NCI-H446 (cell line): ENCODE measurements at places on chromosomes 2 and 18.

- DNase-seq = no peak
These were observed 32.3 kb downstream of the CWC22 start for GRCh38 chr2:179974761-179975160.

- no peak for DNase-seq
These were observed 709.1 kb upstream of the CHAC2 start for GRCh38 chr2:53058526-53058925.

DNA sequence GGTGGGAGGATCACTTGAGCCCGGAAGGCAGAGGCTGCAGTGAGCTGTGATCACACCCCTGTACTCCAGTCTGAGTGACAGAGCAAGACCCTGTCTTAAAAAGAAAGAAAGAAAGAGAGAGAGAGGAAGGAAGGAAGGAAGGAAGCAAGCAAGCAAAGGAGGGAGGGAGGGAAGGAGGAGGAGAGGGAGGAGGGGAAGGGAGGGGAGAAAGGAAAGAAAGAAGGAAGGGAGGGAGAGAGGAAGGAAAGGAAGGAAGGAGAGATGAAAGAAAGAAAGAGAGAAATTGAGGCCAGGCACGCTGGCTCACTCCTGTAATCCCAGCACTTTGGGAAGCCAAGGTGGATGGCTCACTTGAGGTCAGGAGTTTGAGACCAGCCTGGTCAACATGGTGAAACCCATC is 2.3 kb upstream of the NCKAP1 start:
- no peak for DNase-seq

DNA sequence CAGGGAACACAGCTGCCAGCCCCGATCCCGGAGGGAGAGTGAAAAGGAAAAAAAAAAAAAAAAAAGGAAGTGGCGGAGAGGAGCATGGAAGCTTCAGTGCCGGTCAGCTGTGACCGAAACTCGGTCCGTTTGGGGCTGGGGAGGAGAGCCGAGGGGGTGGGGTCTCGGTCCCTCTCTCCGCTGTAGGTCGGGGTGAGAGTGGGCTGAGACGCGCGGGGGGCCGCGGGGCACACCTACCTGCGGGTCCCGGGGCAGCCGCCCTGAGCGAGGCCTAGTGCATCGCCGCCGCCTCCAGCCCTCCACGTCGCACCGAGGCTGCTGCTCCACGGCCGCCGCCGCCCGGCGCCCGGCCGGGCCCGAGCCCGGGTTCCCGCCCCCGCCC is 536 bp downstream of the VPS54 start:
- DNase-seq = no peak

GRCh38 chr2:216908300-216908699 is 48.4 kb upstream of the TNP1 start:
- no peak for DNase-seq

- no peak for DNase-seq
These were observed 53.6 kb upstream of the EML6 start for GRCh38 chr2:54669677-54670484.

- peak; percentile 48 for DNase-seq
These were observed 1.4 kb downstream of the WNT6 start for GRCh38 chr2:218860950-218861381.

GRCh38 chr2:214902286-214902685 is 92.8 kb upstream of the BARD1 start:
- DNase-seq = no peak

DNA sequence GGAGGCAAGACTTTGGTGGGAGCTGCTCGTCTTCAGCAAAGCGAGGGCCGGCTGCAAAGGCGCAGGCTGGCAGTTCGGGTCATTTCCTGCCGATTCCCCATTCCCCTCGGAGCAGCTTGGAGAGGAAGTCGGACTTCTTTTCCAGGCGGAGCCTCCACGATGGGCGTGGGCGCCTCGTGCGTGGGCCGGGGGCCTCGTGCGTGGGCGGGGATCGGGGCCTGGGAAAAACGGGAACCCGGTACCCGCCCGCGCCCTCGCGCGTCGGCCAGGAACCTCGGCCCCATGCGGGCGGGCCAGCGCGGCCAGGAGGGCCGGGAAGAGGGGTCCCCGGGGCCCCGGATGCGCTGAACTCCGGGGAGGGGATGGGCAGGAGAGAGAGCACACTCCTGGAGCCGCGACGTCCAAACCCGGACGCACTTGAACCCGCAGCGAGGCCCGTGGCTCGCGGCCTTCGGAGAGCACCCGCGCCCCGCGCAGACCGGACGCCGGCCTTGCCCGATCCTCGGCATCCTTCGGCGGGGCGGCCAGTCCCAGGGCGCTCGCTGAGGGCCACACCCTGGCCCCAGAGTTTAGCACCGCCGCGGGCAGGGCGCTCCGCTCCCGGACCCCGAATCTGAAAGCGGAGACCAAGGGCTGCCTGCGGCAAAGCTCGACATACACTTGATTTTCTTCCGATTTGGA is 368.4 kb downstream of the MTX2 start:
- DNase-seq = no peak

- DNase-seq = no peak
These were observed 148.5 kb downstream of the MYT1L start for GRCh38 chr2:2182551-2183071.

DNA sequence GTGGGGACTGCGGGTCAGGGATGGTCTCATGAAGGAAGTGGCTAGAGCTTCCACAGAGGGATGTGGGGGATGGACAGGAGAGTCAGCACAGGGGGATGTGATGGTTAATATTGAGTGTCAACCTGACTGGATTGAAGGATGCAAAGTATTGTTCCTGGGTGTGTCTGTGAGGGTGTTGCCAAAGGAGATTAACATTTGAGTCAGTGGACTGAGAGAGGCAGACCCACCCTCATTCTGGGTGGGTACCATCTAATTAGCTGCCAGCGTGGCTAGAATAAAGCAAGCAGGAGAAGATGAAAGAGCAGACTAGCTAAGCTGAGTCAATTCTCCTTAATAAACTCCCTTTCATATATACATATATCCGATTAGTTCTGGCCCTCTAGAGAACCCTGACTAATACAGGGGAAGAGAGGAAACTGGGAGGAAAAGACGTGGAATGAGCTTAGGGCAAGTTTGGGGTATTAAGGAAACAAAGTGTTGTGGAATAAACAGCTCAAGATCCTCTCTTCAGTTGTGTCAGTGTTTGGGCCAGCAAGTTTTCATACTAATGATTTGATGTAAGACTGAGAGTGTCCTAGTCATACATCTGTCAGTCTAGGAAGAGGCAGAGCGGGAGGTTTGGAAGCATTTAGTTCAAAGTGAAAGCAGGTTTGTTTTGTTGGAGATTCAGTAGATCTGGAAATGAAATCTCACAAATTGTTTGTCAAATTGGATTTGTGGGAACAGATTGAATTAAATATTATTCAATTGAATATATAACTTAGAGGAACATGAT is 135.2 kb upstream of the NT5C1B start:
- no peak for DNase-seq

DNA sequence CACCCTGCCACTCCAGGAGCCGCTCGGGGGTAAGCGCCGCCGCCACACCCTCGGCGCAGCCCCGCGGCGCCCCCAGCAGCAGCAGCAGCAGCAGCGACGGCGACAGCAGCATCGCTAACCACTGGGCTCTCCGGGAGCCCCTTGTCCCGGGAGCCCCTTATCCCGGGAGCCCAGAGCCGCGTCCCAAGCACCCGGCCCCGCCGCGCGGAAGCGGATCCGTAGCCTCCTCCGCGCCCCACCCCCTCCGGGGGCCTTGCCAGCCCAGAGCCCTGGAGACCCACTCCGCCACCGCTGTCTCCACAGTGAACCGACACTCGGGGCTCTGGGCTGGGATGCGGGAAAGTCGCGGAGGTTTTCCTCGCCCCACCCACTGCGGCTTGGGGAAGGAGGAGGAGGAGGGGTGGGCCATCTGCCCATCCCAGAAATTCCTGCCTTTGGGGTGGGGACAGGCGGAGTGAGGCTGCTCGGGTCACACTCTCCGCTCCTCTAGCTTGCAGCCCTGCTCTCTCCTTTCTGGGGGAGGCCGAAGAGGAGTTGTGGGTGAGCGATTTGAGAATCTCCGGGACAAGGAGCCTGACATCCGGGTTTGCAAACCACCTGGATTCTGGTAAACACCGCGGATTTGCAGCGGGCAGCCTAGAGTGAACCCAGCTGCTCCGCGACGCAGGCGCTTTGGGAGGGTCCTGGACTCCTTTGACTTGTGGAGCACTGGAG is at the start of gene PLA2R1:
Gene PLA2R1 (minus strand): TSS at position 324 of the 714 bp plus-strand sequence. CDS start 212 bp downstream, at position 112.
- no peak for DNase-seq

GRCh38 chr2:240822280-240822847 is 2.3 kb upstream of the KIF1A start:
- DNase-seq = no peak

DNA sequence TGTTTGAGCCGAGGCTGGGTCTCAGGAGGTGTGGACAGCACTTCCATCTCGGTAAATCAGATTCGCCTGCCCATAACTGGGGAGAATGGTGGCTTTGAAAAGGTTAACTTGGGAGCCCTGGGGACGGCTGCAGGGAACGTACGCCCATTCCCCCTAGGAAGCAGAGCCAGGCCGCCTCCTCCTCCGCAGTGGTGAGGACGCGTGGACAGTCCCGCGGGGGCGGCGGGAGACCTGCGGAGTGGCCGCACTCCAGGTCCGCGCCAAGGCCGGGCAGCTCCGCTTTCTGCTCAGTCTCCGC is 845 bp upstream of the MYCN start:
- no peak for DNase-seq

DNA sequence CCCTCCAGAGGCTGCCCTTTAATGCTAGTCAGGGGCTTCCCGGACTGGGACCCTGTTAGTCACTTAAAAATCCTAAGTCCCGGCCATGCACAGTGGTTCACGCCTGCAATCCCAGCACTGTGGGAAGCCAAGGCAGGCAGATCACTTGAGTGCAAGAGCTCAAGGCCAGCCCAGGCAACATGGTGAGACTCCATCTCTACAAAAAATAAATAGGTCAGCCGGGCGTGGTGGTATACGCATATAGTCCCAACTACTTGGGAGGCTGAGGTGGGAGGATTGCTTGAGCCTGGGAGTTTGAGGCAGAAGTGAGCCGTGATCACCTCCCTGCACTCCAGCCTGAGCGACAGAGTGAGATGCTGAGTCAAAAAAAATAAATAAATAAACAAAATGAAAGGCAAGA is 17.2 kb upstream of the KCNG2 start:
- DNase-seq = no peak

GRCh38 chr18:33928231-33928630 is 296.5 kb downstream of the NOL4 start:
- no peak for DNase-seq

- DNase-seq = no peak
These were observed 316.6 kb downstream of the FIGN start for GRCh38 chr2:163419000-163419830.

DNA sequence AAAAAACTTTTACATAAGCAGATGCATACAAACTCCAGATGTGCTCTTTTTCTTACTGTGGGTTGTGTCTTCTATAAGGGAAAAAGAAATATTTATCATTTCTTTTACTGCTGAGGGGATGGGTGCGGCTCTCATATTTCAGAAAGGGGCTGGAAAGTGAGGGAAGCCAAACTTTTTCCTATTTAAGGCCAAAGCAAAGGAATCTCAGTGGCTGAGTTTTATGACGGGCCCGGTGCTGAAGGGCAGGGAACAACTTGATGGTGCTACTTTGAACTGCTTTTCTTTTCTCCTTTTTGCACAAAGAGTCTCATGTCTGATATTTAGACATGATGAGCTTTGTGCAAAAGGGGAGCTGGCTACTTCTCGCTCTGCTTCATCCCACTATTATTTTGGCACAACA is at the start of gene COL3A1:
Gene COL3A1 (plus strand): TSS at position 210 of the 400 bp plus-strand sequence. CDS start 117 bp downstream, at position 327.
- DNase-seq = no peak

- DNase-seq = no peak
These were observed 36.5 kb downstream of the CFAP36 start for GRCh38 chr2:55555977-55556376.

- no peak for DNase-seq
These were observed 346.3 kb downstream of the LRATD1 start for GRCh38 chr2:14978845-14979244.

DNA sequence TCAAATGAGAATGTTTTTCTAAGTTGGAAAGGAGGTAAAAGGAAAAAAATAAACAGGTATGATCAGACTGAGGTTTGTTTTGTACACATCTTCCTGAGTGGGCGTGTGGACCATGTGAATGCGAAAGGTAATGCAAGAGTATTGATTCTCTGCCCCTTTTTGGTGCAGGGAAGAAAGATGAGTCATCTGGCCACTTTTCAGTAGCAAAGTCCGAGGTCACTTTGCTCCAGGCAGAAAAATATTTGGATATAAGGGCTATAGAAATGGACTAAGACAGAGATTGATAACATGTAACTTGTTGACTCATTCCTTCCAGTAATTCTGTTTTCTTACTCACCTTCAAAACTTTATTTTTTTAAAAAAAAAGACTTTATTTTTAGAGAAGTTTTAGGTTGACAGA is 130.5 kb downstream of the DSEL start:
- no peak for DNase-seq

DNA sequence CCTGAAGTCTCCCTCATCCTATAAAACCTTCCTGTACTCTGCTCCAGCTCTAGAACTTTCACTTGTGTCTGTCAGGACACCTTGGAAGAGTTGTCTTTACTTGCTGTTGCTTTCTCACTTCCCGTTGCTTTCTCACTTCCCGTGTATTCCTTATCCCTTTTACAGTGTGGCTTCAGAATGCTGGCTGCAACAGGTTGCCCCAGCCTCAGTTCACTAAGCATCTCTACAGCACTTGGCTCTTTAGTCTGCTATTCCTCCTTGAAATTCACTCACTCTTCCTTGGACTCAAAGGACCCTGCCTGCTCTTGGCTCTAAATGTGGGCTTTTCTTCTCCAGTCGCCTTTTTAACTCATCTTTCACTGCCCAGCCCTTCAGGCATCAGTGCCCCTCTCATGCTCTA is 162.5 kb upstream of the ALPP start:
- no peak for DNase-seq

DNA sequence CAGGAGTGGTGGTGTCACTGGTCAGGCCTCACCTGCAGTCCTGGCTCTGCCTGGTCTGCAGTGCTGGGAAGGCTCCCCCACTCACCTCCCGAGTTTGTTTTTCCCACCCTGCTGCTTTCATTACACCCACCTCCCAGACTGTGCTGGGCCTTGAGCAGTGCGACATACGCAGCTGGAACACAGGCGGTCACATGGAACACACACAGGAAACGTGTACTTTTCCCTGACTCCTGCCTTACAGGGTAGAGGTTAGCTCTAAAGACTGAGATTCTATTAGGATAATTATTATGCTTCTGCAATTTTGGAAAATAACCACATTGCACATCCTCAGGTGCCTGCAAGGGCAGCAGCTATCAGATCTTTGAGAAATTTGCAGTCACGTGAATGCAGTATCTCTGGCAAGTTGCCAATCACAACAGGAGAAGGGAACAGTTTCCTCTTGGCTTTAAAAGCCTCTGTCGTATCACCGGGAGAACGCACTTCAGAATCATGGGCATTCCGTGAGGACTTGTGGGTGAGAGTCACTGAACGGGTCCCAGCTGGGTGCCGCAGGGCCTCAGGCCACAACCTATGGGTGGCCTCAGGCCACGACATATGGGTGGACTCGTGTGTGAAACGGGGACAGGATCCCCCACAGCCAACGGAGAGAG is 136.5 kb downstream of the ZNF236 start:
- DNase-seq = no peak
